ENCODE measurements at places on chromosomes 12 and 14.

DNA sequence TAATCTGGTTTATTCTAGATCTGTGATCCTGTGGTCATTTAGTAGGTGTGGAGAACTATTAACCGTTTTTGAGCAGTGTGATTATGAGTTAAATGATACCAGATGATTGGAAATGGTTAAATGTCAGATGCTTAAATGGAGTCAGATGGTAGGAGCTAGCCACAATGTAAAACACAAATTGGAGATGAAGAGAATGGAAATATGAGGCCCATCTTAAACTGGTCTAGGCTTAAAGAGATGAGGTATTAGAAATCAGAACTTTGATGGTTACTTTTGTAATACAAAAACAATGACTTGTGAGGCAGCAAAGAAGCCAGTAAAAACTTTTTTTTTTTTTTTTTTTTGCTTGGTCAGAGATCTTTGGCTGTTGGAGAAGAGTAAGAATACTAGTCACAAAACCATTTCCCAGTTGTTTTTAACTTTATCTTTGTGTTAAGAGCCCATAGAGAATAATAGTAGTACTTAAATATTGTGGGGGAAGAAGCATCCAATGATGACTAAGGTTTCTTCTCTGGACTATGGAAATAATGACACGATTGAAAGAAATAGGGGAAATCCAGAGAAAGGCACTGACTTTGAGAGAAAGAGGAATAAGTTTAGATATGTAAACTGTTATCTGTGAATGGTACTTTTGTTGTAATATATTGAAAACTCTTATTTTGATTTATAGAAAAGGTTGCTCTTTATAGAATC, 95.9 kb downstream of the WNK1 start:
- DNase-seq: no peak

GRCh38 chr12:49055978-49056754, 4.4 kb downstream of the KMT2D start:
- DNase-seq: peak; percentile 77

DNA sequence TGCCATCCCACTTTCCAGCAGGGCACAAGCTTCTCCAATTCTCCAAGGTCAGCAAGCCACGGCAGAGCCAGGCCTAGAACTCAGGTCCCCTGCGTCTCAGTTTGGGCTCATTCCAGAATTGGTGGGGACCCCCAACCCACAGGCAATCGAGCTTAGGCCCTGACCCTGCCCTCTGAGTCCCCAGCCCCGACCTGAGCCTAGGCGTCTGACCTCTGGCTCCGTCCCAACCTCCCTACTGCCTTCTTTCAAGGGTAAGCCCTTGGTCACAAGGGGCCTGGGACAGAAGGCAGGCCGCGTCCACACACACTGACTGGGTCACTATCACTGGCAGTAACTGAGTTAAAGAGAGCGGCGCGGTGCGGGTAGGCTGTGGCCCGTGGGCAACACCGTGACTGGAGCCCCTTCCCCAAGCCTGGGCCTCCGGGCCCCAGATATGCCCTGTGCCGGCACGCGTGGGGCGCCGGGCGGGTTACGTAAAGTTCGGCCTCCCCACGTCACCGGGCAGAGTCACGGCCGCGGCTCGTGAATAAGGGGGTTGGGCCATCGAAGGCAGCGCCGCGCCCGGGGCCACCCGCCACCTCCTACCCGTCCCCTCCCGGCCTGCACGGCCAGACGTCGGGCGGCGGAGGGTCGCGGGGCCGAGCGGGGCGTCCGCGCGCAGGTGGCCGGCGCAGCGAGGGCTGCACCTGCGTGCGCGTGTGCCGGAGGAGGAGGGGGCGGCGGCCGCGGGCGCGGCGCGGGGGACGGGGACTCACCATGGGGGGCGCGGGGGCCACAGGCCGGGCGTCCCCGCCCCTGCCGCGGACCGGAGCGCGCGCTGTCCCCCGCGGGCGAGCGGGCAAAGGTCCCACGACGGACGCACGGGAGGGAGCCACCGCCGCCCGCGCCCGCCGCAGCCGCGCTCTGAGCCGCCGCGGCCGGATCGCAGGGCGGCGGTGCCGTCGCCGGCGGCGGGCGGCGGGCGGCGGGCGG, 516 bp downstream of the ANKRD9 start:
- DNase-seq: peak; percentile 59

GRCh38 chr12:15563663-15564062, 225.5 kb downstream of the EPS8 start:
- peak; percentile 49 for DNase-seq

DNA sequence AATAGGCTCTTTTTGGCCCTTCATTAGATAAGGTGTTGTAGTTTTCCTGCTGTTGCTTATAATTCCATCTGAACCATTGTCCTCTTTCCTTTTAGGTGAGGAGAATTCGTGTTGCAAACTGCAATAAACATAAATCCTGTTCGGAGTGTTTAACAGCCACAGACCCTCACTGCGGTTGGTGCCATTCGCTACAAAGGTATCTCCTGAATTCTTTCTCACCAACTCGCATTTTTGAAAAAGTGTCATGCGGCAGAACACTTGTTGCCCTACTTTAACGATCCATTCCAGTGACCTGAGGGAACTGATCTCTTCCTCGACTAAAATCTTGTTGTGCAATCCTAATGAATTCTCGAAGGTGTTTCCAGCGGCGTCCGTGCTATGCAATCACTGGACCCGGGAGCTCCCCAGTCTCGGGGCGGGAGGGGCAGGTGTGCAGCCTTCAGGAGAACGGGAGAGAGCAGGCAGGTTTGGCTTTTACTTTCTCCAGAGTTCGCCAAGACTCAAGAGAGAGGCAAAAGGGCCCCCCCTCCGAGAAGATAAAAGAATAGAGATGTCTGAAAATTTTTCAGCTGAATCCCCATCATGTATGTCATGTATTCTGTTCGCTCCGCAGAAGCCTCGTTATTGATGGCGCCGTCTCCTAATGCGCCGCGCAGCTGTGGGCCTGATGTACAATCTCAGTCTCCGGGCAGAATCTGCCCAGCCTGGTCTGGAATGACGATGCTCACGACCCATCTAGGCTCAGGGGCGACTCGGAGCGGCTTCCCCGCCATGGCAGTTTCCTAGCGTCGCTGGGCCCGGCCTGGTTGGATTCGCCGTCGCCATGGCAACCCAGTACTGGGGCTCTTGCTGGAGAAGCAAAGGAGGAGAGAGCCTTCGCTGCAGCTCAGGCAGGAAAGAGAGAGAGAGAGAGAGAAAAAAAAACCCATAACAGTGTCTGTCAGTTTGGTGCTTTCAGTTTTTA, 38.2 kb downstream of the PLXNC1 start:
- DNase-seq: no peak

DNA sequence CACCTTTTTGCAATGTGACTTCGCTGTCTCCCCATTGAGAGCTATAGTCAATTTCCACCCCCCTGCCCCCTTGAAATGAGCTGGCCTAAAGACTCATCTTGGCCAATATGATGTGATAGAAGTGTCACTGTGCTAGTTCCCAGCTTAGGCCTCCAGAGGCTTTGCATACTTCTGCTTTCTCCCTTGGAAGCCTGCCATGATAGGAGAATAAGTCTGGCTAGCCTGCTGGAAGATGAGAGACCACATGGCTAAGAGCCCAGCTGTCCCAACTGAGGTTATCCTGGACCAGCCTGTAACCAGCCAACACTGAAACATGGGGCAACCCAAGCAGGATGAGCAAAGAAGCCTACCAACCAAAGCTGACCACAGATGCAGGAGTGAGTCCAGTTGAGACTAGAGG, 196.9 kb downstream of the GRIN2B start:
- DNase-seq: no peak

GRCh38 chr14:69818758-69819191, 21.7 kb upstream of the SLC10A1 start:
- DNase-seq: peak; percentile 77

GRCh38 chr14:31419967-31420318, 407 bp downstream of the HEATR5A start:
- peak; percentile 20 for DNase-seq

DNA sequence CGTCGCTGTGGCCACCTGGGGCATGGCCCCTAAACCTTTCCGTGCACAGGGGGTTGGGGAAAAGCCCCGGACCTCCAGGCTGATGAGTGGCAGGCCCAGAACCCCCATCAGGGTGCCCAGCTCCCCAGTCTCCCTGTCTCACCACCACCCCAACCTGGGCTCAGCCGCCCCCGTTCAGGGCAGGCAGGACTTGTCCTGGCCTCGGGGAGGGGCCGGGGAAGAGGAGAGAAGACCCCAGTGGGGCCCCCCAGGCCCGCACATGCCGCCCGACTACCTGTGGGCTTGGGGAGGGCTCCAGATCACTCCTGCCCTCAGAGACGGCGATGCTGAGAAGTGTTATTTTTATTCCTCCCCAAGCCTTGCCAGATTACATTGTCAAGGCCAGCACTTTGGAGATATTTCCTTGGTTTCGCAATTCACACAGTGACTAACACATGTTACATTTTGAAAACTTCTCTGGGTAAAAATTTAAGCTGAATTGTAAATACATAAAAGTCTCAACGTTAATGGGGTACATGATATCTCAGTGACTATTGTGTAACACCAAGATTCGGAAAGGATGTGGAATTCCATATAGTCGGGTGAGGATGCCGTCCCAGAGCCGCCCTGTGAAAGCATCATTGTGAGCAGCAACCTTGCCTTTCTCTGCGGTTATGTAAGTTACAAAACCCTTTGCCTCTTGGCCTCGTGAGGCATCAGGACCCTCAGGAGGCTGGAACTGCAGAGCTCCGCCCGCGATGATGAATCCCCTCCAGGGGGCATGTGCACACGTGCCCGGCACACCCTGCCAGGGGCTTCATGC, 85.6 kb upstream of the DIO3 start:
- no peak for DNase-seq

DNA sequence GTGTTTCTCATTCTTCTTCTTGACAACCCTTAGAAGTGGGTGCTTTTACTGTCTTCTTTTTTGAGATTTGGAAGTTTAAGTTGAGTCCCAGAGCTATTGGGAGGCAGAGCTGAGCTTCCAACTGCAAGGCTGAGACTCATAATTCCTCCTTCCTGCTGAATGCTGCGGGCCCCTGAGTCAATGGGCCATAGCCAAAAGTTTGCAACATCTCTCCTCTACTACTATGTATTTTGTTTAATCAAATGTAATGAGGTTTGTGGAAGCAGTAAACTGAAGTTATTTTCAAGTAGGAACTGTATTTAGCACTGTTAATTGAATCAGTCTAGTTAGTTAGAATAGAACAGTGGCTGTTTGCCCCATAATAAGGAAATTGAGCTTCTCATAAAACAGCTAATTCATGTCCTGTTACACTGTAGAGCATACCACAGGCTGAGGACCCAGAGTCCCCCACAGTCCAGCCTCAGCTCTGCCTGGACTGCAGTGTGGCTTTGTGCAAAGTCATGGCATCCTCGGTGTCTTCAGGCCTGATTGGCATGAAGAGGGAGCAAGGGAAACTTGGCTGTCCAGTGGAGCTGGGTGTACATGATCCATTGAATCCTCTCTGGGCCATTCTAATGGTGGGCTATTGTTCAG, 631.7 kb downstream of the VRK1 start:
- DNase-seq: no peak

GRCh38 chr12:51980809-51981127, 26.0 kb upstream of the TAMALIN start:
- DNase-seq: no peak

- DNase-seq: no peak
Measured at GRCh38 chr14:53010193-53011040, 59.6 kb upstream of the FERMT2 start.

GRCh38 chr12:42760550-42760949, 171.0 kb upstream of the PRICKLE1 start:
- no peak for DNase-seq

DNA sequence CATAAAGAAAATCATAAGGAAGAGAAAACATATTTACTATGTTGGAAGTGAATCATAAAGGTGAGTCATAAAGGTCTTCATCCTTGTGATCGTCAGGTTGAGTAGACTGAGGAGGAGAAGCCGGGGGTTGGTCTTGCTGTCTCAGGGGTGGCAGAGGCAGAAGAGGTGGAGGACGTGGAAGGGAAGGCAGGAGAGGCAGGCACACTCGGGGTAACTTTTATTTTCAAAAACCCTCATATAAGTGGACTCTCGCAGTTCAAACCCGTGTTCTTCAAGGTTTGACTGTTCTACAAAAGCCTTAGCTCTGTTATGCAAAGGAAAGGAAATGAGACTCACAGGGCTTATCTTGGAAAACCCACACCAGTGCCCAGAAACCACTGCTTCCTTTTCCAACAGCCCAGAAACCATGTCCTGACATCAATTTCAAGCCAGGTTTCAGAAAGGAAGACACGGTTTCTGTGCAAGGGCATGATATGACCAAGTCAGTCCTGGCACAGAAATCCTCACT, 14.0 kb downstream of the SMCO2 start:
- DNase-seq: no peak

DNA sequence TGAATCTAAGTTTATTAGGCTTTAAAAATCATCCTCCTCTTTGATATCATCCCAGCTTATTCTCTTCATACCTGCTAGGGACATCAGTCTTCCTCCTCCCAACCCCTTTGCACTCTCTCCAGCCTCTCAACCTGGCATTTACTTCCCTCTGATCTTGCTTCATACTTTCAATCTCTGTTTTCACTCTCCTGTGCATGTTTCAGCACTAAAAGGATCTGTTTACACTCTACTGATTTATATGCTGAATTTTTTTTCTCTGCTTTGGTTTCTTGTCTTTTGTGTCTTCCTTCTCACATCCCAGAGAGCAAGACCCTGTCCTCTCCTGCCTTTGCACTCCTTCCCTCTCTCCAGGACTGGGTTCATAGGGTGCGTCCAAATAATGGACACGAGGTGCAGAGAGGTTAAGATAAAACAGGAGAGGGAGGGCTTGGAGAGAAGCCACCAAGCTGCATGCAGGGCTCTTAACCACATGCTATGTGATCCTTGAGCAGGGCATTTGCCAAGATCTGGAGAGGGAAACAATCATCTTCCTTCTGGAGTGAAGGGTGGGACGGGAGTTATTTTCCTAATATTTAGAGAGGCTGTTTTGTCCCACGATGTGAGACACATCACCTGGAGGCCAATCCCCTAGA, 3.0 kb upstream of the CISTR start:
- no peak for DNase-seq

- DNase-seq: no peak
Measured at GRCh38 chr14:72776701-72777261, 117.1 kb downstream of the DPF3 start.

GRCh38 chr12:57476993-57477709, 2.5 kb downstream of the ARHGAP9 start:
- DNase-seq: no peak

DNA sequence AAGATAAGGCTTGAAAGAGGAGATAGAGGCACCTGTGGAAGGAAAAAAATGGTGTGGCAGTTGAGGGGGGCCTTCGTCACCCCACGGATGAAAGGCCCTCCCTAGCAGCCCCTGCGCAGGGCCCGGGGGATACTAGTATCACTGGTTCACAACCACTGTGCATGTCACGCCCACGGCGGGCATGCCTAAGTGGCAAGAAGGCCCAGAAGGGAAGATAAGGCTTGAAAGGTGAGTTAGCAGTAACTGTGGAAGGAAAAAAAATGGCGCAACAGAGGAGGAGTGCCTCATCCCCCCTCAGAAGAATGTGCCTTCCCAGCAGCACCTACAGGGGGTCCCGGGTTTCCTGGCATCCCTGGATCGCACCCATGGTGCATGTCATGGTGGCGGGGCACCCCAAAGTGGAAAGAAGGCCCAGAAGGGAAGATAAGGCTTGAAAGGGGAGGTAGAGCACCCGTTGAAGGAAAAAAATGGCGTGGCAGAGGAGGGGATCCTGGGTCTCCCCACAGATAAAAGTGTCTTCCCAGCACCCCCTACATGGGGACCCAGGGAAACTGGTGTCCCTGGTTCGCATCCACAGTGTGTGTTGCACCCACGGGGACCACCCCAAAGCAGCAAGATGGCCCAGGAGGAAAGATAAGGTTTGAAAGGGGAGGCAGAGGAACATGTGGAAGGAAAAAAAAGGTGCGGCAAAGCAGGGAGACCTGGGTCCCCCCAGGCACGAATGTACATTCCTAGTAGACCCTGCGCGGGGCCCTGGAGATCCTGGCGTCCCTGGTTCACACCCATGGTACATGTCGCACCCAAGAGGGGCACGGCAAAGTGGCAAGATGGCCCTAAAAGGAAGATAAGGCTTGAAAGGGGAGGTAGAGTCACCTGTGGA, 279.2 kb downstream of the ALG10 start:
- no peak for DNase-seq

All from CD4-positive, alpha-beta T cell treated with Interleukin-10 for 1 hour (primary cell).